Heart right ventricle (tissue), 16 donors: ENCODE measurements at places on chromosomes 5 and 9. TPM values are rescaled to one million over a fixed set of nuclear protein-coding genes. Genes with fewer than 3 reads are reported as not detected.

GRCh38 chr9:128033609-128034008 is 33.5 kb downstream of the NAIF1 start:
- DNase-seq = no peak

The LEAP2 gene
- 0.73 TPM for total RNA-seq

GRCh38 chr9:85978496-85978895 is 37.5 kb downstream of the NAA35 start:
- DNase-seq = no peak

DNA sequence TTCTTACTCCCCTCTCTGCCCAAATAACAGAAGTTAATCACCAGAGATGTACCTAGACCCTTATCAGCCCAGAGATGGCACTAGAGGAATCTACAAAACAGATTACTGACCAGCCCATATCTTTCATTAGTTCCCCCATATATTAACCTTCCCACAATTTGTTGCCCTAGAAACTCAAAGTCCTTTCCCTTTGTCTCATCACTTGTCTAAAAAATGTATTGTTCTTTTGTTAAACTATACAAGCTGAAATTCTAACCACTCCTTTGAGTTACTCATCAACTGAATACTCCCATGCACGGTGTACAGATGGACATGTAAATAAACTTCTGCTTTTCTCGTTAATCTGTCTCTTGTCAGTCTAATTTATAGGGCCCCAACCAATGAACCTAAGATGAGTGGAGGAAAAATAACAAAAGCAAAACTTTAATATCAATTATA is 130.9 kb downstream of the CCDC192 start:
- no peak for DNase-seq

The LOX gene
- 6.5 TPM for total RNA-seq

GRCh38 chr9:129838707-129839259 is 3.5 kb downstream of the USP20 start:
- no peak for DNase-seq

The LCN2 gene
- total RNA-seq = 0.34 TPM
